CD4-positive, alpha-beta T cell treated with Interleukin-6 at 100 ng/mL for 8 hours (primary cell): ENCODE measurements at places on chromosomes 4 and X.

- no peak for DNase-seq
These were observed 753.8 kb upstream of the PCDH7 start for GRCh38 chr4:29966386-29966785.

- DNase-seq, result no peak
These were observed 5.5 kb upstream of the HPRT1 start for GRCh38 chrX:134454506-134454905.

GRCh38 chrX:101550362-101550750 is at the start of gene ARMCX1:
Gene ARMCX1 (plus strand): TSS chrX:101550547. CDS start chrX:101552931, 2,384 bp downstream.
- no peak for DNase-seq

GRCh38 chr4:166195101-166195500 is 322.1 kb downstream of the TLL1 start:
- DNase-seq, result no peak

- DNase-seq, result no peak
These were observed 16.6 kb downstream of the CLCN4 start for GRCh38 chrX:10173331-10173900.

DNA sequence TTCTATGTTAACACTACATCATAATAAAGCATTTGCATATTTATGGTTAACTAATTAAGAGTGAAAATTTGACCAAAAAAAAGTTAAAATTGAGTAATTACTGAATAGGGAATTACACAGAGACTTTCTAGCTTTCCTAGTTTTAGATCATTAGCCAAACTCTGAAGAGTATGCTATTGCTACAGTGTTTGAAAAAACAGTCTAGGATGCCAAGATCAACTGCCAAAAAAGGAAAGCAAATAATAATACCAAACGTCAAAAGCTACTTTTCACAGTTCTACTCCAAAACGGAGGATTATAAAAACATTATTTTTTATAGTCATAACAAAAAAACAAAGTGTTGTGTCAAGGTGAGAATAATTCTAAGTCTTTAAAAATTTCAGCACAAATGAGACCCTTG is 359.8 kb upstream of the CTSO start:
- DNase-seq, result no peak

DNA sequence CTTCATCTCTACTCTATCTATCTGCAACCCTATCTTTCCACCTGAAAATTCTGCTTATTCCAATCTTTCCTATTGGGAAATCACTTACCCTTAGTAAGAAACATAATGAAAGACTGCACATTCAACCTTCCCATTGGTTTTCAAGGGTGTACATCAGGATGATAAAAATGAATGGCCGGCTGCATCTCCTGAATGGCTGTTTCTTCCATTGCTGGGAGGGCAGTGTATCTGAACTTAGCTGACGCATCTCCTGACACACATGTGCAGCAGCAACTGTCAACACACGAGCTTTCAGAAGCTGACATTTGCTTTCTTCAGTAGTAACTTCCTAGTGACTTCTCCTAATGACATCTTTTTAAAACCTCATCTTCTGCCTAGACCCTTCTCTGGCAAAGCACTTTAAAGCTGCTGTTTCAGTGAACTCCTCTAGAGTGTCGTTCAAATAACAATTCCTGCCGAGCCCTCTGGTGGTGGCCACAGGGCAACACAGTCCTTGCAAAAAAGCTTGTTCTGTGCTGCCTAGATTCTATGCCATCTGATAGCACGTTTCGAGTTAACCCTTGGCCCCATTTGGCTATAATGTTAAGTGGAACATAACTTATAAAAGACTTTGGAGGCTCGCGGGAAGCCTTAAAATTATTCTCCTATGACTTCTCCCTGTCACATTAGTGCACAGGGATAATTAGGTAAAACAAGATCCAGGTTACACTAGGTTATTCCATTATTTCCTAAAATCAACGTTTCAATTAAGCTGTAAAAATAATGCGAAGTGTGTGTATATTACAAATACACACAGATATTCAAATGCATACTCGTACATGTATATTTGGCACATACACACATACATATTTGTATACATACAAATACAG is 2340.7 kb downstream of the PCDH7 start:
- no peak for DNase-seq
